Endothelial cell of umbilical vein (primary cell): ENCODE measurements at places on chromosomes 1 and 21.

DNA sequence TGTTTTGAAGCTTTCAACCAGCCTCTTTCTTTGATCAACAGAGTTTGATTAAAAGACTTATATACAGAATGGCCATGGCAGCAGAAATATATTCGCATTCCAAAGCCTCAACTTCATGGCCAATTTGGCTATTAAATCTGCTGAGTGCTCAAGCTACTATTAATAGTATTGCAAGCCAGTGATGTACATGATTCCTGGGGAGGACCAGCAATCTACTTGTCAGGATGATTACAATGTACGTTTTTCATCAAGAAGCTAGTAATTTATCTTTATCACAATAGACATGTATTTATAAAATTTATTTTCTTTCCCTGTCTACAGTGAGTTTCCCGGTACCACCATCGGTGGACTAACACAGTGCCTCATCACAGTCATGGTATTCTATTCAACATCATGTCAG is 515.5 kb downstream of the AMY1C start:
- DNase-seq: no peak

DNA sequence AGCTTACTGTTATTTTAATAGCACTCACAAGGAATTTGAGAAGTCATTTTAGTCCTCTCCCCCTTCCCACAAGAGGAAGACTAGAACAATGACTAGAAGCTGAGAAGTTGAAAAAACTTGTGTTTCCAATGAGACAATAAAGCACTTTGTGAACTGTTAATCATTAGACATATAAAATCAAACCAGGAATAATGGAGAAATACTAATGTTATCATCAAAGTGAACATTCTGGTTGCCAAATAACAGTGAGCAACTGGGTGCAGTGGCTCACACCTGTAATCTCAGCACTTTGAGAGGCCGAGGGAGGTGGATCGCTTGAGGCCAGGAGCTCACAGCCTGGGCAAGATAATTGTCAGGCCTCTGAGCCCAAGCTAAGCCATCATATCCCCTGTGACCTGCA is 54.0 kb upstream of the RASAL2 start:
- no peak for DNase-seq

- DNase-seq: no peak
These were observed 63.9 kb downstream of the USP25 start for GRCh38 chr21:15793550-15794235.

- no peak for DNase-seq
These were observed 1.2 kb upstream of the WNT3A start for GRCh38 chr1:228005511-228006033.

GRCh38 chr1:165675794-165676193 is 22.6 kb downstream of the ALDH9A1 start:
- no peak for DNase-seq

DNA sequence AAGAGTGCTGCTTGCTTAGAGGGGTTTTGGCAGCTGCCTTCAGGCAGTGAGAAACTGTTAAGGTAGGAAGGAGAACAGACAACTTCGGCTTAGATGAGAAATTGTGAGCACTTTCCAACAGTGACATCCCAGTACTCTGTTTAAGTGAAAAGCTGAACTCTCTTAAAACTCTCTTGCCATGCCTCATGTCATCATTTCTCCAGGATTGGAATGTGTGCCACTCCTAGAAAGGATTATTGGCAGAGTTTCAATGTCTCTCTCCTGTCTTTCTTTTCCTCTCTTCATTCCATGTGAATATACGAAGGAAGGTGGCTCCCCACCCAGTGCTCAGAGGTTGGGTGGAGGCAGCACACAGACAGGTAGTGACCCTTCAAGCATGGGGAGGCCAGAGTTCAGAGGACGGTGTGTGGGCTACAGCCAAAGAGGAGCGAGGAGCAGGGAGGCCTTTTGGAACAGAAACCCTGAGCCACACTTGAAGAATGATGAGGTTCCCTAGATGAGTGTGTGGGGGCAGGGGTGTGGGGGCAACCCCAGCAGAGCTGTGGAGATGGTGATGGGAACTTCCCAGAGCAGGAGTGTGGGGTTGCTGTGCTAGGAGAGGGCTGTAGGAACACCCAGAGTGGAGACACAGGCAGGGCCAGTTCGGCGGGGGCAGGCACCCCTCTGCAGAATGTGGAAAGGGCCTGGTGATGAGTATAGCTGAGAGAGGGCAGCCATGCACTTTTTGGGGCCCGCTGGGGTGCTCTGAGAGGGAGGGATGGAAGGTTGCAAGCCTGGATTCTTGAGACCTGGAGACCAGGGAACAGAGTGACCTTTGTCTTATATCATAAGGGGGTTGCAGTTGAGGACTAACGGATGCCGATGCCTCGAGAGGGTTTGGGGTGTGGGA is 58.8 kb downstream of the GALNT2 start:
- no peak for DNase-seq
